CD4-positive, alpha-beta T cell treated with Interleukin-4 for 1 hour (primary cell): ENCODE measurements at places on chromosomes 11 and 22.
A peak's percentile ranks its signal among the peaks of the same experiment; 100 is the strongest.

- DNase-seq = no peak
Measured at GRCh38 chr11:61452825-61453224, 22.9 kb downstream of the SDHAF2 start.

DNA sequence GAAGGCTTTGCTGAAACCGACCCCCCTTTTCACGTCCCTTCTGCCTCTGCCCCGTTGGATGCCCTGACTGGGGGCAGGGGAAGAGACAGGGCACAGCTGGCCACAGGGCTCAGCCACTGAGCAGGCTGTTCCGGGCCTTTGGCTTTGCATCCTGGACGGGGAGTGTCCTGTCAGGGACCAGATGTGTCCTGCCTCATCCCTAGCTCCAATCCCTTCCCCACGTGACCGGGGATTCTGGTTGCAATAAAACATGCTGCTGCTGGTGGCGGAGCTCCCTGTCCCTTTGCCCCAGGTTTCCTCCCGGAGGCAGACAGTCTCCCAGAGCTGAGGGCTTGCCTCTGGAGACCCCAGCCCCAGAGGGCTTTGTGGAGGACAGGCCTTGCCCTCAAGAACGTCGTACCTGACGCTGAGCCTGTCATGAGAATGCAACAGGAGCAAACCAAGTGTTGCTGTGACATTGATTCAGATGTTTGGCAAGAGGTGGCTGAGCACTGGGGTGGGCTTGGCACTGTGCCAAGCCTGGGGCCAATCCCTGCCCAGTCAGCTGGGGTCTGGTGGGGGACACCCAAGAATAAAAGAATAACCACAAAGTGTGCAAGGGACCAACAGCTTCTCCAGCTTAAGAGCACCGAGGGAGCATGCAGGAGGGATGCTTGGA is 7.3 kb downstream of the CDC42EP2 start:
- DNase-seq = no peak

DNA sequence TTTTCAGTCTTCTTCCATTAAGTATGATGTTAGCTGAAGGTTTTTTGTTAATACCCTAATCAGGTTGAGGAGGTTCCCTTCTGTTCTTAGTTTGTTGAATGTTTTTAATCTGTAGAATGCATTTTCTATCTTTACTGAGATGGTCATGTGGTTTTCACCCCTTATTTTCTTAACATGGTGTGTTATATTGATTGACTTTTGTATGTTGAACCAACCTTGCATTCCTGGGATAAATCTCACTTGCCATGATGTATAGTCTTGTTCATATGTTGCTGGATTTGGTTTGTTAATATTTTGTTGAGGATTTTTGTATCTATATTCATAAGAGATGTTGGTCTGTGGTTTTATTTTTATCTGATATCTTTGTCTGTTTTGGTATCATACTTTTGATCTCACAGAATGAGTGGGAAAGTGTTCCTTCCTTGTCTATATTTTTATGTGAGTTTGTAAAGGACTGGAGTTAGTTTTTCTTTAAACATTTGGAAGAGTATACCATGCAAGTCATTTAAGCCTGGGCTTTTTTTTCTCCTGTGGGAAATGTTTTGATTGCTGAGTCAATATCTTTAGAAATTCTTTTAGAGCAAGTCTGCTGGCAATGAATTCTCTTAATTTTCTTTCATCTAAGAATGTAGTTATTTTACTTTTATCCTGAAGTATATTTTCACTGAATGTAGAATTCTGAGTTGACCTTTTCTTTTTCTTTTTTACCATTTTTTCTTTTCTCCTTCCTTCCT is 5.5 kb upstream of the P4HA3 start:
- DNase-seq = no peak

DNA sequence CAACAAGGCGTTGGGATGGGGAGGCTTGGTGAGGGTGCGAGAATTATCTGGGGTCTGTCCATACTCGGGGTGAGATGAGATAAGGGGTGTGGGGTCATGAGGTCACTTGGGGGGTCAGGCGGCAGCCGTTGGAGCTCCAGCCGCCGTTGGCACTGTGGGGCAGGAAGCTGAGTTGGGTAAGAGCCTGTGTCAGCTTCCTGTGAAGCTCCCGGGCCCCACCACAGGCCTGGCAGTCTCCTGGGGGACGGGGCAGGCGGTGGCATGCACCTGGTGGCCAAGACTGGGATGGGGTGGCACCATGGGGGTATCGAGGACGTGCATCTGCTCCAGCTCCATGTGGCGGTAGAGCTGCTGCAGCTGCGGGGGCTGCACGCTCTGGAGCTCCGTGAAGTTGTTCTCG is 7.1 kb upstream of the MYBPC3 start:
- DNase-seq = peak; percentile 25

- DNase-seq = peak; percentile 32
Measured at GRCh38 chr11:116348226-116348625, 424.6 kb downstream of the BUD13 start.

DNA sequence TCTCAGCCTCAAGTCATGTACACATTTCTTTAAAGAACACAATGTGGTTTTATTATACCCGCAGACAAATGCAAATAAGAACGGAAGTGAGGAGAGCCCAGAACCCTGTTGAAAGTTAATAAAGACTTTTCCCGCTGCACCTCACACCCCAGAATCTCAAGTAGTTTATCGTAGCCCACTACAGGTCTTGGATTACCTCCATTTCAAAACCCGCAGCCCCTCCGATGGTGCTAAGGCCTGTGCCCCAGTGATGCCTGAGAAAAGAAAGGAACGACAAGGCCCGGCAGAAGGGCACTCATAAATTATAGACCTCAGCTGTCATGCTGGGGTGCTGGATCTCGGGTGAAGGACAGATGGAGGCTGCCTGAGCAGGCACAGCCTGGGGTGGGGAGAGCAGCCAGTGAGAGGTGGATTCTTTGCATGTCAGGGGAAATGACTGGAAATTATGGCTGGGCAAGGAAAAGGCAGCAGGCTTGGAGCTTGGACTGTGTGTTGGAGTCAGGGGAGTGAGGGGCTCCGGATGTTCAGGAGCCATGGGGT is 354.1 kb downstream of the NTM start:
- no peak for DNase-seq

- DNase-seq = no peak
Measured at GRCh38 chr22:31618057-31618456, 44.0 kb downstream of the PISD start.

DNA sequence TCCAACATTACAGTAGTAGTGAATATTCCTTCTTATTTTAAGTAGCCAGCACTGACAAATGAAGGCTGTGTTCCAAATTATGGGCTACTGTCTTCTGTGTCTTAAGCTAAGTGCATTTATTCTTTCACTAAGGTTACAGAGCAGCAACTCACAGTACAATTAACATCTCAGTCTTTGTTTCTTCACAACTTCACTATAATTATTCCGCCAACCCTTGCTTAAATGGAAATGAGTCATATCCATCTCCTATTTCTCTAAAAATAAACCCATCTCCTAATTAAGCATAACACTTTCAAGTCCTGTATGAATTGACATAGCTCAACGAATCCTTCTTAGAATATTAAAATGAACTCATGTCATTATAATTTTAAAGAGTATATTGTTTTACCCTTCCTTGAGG is 6.7 kb downstream of the ETS1 start:
- DNase-seq = no peak

- DNase-seq = no peak
Measured at GRCh38 chr11:50298182-50298988, 265.7 kb downstream of the OR4C45 start.

DNA sequence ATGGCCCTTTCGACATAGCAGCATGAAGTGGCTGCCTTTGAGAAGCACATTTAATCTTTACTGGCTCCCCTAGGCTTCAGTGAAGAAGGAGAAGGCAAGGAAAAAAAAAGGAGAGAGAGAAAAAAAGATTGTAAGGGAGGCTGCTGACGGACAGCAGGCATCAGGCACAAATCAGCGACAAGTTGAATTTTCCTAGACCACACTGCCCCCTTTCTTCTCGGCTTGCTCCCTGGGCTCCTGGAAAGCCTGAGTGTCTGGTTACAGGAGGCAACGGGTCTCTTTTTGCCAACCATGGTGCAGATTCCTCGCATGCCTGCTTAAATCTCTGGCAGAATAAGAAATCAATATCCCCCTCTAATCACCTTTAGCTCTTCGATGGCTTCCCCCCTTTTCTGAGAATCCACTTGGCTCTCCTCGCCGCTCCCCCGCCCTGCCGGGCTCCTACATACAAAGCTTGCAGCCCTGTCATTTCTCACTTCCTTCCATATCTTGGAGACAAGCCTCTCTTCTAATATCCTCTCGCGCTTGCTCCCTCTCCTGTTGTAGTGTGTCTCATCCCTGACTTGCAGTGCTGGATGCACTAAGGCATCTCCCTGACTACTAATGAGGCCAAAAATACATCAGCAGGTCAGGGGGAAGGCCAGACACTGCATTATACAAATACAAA is 14.3 kb downstream of the BLID start:
- no peak for DNase-seq
